T-helper 17 cell (primary cell): ENCODE measurements at places on chromosomes 5 and 9.

DNA sequence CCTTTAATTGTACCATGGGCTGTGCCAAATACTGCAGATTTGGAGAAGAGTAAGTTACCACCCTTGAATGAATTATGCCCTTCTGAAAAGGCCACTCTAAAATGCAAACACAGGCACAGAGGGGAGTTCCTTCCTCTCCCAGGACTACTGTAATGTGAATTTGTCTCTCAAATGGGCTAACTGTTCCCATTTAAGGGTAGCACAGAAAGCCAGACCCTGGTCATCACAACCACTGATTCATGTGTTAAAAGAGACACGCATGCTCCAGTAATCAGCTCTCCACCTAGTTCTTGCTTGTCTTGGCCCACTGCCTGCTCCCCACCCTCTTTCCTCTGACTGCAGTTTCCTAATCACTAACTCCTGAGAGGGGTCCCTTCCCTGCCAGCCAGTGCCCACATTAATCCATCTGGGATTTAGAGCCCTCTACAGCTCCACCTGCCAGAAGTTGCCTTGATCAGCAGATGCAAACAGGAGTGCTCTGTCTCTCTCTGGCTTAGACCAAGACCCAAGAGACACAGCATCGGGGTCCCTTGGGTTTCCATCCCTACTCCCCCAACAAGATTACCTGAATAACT is 382.4 kb downstream of the TMEM167A start:
- H3K36me3 ChIP-seq, result no peaks in the 10 kb centered on the region
- peaks cover 8% of the 10 kb centered on the region for H3K27me3 ChIP-seq
- H3K27ac ChIP-seq, result no peak overlapping the region
- no peaks in the 10 kb centered on the region for H3K4me1 ChIP-seq
- no peak for DNase-seq
- no peak overlapping the region for H3K4me3 ChIP-seq

GRCh38 chr5:169029037-169029436 is 271.9 kb downstream of the SLIT3 start:
- H3K27me3 ChIP-seq, result peaks cover 16% of the 10 kb centered on the region
- no peaks in the 10 kb centered on the region for H3K36me3 ChIP-seq
- no peak overlapping the region for H3K4me3 ChIP-seq
- no peak overlapping the region for H3K27ac ChIP-seq
- no peaks in the 10 kb centered on the region for H3K4me1 ChIP-seq

DNA sequence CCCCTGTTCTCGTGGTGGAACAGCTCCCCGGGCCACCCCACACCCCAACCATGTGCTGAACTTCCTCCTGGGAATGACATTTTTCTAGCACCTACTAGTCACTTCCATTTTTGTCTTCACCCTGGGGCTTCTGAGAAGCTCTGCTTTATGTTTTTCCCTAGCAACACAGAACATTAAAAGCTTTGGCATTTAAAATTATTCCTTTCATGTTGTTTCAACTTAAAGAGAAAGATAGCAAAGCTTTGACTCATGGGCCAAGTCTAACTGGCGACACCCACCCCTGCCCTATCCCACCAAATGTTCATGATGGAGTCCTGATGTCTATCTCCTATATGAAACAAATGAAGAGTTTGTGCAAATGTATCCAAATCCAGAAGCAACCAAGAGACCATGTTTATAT is 22.4 kb downstream of the BOD1 start:
- no peak overlapping the region for H3K27ac ChIP-seq
- no peaks in the 10 kb centered on the region for H3K4me1 ChIP-seq
- no peaks in the 10 kb centered on the region for H3K27me3 ChIP-seq
- H3K36me3 ChIP-seq, result peaks cover 3% of the 10 kb centered on the region
- DNase-seq, result no peak

GRCh38 chr5:37272511-37272910 is 23.3 kb upstream of the CPLANE1 start:
- no peaks in the 10 kb centered on the region for H3K4me1 ChIP-seq
- H3K27ac ChIP-seq, result no peak overlapping the region
- DNase-seq, result no peak

GRCh38 chr5:103587185-103587748 is 24.7 kb upstream of the NUDT12 start:
- no peak for DNase-seq
- H3K27me3 ChIP-seq, result peaks cover 14% of the 10 kb centered on the region
- no peak overlapping the region for H3K4me3 ChIP-seq
- no peaks in the 10 kb centered on the region for H3K4me1 ChIP-seq
- H3K27ac ChIP-seq, result no peak overlapping the region
- H3K36me3 ChIP-seq, result no peaks in the 10 kb centered on the region

DNA sequence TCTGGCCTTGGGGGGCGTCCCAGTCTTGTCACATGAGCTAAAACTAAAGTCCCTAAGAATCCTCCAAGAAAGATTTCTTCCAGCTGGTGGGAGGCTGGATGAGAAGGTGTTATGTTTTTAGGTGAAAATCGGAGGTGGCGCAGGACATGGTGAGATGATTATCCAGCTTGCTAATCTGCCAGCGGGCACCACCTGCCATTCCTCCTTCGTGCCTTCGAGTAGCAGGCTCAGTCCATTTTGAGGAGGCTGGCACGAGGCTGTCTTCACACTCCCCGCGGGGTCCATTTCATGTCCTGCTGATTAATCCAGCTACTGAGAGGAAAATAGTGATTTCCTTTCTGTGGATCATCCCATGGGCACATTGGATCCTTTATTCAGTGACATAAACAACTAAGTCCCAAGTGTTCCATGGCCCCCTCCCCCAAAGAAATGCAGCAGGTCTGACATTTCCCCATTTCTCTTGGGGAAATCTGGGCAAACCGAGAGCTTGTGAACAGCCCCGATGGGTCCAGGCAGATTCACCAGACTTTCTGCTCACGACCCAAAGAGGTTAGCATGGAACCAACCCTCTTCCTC is 38.2 kb upstream of the EXOC3 start:
- H3K4me1 ChIP-seq, result no peaks in the 10 kb centered on the region
- H3K27ac ChIP-seq, result no peak overlapping the region

DNA sequence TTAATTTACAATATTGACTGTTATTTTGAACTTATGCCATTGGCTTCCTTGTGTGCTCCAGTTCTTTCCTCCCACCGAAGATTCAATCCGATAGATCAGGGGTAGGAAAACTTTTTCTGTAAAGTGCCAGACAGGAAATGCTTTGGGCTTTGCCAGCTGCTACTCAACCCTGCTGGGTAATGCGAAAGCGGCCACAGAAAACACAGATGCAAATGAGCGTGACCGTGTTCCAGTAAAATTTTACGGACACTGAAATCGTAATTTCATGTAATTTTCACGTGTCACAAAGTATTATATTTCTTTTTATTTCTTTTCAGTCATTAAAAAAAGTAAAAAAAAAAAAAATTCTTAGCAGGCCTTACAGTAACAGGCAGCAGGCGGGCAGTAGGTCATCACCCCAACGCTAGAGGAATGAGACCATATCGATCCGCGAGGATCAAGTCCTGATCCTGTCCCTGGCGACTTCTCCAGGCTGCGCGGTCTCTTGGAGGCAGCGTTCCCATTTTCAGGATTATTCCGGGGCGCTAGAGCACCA is 599 bp downstream of the NMRK1 start:
- no peaks in the 10 kb centered on the region for H3K27me3 ChIP-seq
- peak; percentile 22 for DNase-seq
- peak overlapping the region; percentile 99 for H3K4me3 ChIP-seq

GRCh38 chr9:123349691-123350480 is 6.1 kb upstream of the CRB2 start:
- DNase-seq, result peak; percentile 27
- H3K4me3 ChIP-seq, result no peak overlapping the region
- H3K27ac ChIP-seq, result peak overlapping the region; percentile 63

GRCh38 chr5:103590221-103590620 is 27.6 kb upstream of the NUDT12 start:
- no peaks in the 10 kb centered on the region for H3K36me3 ChIP-seq
- H3K4me3 ChIP-seq, result no peak overlapping the region
- no peak overlapping the region for H3K27ac ChIP-seq
- no peak for DNase-seq
- H3K27me3 ChIP-seq, result peaks cover 14% of the 10 kb centered on the region

DNA sequence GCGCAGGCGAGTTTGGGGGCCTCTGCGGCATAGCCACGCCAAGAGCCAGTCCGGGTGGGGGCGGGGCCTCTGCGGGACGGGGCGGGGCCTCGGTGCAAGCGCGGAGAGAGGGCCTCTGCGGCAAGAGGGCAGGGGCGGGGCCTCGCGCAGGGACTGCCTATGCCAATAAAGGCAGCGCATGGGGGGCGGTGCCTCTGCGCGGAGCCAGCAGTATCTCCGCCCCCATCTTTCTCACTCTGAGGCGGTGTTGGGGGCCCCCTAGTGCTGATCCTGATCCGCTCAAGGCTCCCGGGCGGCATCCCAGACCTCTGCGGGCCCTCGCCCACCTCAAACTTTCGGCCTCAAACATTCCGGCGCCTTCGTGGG is 9.2 kb upstream of the GPRIN1 start:
- H3K4me3 ChIP-seq, result no peak overlapping the region
- peak; percentile 57 for DNase-seq
- H3K27ac ChIP-seq, result no peak overlapping the region
- peaks cover 7% of the 10 kb centered on the region for H3K36me3 ChIP-seq
- peaks cover 66% of the 10 kb centered on the region for H3K27me3 ChIP-seq
- H3K4me1 ChIP-seq, result peaks cover 8% of the 10 kb centered on the region

DNA sequence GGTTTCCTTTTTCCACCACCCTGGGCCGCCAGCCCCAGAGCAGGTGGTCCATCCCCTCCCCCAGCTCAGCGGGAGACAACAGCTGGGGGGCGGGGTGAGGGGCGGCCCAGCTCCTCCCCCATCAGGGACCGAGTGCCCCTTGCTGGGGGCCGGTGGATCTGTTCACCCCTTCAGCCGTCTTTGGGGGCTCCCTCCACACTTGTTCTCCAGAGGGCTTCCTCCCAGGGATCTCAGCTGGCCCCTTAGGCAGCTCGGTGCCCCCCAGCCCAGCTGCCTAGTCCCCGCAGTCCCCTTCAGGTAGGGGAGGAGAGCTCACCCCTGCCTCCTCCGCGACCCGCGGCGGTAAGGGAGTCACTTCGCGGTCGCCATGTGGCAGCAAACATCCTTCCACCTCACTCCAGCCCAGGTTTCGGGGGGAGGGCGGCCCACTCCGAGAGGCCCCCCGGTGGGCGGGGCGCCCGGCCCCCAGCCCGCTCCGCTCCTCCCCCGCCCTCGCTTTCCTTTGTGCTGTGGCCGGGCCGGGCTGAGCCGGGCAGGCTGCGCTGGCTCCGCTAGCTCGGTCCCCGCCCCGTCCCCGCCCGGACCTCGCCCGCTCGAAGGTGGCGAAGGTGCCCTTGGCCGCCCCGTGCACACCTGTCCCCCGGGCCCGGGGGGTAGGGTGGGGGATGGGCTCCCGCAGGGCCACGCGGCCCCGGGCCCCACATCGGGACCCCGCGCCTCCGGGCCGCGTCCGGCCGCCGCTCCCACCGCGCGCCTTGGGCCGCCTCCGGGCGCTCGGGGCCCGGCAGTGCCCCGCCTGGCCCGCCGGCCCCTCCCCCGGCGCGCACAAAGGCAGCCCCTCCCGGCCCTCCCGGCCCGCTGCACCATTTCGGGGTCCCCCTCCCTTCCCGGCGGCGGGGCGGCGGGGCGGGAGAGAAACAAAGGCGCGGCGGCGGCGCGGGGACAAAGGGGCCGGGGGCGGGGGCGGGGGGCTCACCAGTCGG is 683 bp downstream of the DBN1 start:
- H3K4me3 ChIP-seq, result peak overlapping the region; percentile 77
- H3K36me3 ChIP-seq, result no peaks in the 10 kb centered on the region
- H3K27me3 ChIP-seq, result no peaks in the 10 kb centered on the region
- peak; percentile 39 for DNase-seq
- H3K4me1 ChIP-seq, result peaks cover 13% of the 10 kb centered on the region

DNA sequence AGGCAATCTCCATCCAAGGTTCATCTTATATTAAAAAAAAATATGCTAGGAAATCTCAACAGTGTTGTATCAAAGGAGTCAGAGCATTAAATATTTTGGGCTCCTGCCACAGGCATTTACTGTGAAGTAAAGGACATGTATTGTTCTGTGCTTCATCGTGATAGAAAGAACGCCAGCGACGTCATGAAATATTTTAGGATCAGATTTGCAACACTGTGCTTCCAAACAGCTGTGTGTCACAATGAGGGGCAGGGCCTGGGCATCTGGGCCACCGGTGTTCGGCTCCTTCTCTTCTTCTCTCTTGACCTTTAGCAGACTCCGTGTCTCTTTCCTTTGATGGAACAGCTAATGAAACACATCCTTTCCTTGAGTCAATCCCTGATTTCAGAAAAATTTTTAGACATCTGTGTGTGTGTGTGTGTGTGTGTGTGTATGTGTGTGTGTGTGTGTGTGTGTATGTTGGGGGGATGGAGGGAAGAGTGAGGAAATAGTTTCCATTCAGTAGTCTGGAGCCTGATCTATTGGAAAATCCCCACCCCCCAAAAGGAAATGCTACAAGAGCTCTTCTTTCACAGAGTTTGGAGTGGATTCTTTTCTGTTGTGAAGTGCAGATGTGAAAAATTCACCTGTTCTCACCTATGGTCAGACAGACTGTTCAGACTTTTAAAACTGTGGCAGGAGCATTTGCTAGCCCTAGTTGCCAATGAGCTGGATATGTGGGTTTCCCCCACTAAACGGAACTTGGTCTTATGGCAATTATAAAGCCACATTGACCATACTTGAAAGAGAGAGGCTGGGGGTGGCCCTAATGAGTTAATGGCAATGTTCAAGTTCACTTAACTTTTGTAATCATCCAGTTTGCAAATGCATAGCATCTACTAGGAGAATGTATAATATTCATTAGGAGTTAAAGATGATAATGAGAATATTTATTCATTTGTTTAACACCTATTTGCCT is 18.1 kb upstream of the TNC start:
- no peaks in the 10 kb centered on the region for H3K36me3 ChIP-seq
- H3K27me3 ChIP-seq, result peaks cover 49% of the 10 kb centered on the region
- no peak overlapping the region for H3K27ac ChIP-seq
- H3K4me3 ChIP-seq, result no peak overlapping the region
